CD4-positive, alpha-beta T cell treated with Interleukin-10 for 1 hour (primary cell): ENCODE measurements at places on chromosomes 12 and 14.

DNA sequence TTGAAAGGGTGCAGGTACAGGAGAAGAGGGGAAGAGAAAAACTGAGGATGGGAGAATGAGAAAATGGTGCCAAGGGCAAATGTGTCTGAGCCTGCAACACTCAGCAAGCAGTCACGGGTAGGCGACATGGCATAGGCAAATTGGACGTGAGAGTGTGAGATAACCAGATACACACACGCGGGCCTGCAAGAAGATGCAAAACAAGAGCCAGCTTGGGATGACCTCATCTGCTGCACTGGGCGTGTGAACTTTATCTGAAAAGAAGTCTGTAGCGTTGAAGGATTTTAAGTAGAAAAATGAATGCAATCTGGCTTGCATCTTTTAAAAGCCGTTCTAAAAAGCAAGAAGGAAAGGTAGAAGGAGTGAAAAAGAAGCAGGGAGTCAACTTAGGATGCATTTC, 160.4 kb downstream of the NTF3 start:
- no peak for DNase-seq

DNA sequence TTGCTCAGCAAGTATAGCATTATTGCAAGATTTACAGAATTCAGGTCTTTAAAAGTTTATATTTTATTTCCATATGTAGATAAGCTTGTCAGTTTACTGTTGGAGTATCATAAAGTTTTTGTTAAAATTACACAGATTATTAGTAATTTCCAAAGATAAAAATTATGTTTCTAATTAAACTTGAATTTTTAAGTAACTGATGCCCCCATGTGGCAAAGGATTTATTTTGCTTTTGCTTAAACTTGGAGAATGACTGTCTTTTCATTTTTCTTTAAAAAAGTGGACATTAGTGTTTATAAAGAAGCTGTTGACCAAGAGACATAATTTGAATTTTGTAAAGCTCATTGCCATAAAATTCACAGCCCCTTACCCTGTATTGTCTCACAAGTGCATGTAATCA, 45.8 kb downstream of the ETNK1 start:
- DNase-seq, result no peak

DNA sequence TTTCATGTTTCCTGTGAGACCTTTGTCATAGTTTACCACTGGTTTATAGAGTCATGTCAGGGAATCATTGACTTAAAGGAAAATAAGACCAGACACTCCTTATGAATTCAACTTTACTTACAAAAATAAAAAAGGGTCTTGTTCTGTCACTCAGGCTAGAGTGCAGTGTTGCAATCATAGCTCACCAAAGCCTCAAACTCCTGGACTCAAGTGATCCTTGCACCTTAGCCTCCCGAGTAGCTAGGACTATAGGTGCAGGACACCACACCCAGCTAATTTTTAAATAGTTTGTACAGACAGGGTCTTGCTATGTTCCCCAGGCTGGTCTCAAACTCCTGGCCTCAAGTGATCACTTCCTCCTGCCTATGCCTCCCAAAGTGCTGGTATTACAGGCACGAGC, 19.0 kb downstream of the SLC41A2 start:
- no peak for DNase-seq

- DNase-seq, result no peak
These were observed 82.9 kb upstream of the SCAF11 start for GRCh38 chr12:46073321-46073720.

DNA sequence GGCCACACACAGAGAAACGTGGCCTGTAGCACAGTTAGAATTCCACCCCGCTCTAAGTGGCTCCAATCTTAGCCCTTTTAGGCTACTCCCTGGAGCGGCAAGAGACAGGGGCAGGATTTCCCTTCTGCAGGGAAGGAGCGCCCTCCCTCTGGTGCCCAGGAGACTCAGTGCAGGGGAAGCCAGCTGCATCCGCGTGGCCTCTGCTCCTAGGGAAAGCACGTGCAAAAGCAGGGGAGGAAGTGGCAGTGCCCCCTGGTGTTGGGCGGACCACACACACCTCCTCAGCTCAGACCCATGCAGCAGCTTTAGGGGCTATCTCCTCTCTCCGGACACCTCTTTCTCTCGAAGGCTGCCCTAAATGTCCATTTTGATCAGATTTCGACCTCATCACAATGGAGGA, 50.0 kb downstream of the SPRING1 start:
- peak; percentile 25 for DNase-seq

GRCh38 chr12:52781399-52782082, 4.4 kb upstream of the KRT76 start:
- no peak for DNase-seq

GRCh38 chr12:130086248-130086647, 76.0 kb upstream of the FZD10 start:
- DNase-seq, result no peak

- DNase-seq, result peak; percentile 78
These were observed at the start of gene AKAP5 for GRCh38 chr14:64465191-64465822. Gene AKAP5, plus strand, starts transcription at chr14:64465499. Its CDS starts 2,896 bp downstream, at chr14:64468395.
